ENCODE measurements at places on chromosomes 6 and 20. TPM values are rescaled to one million over a fixed set of nuclear protein-coding genes. Genes with fewer than 3 reads are reported as not detected.

DNA sequence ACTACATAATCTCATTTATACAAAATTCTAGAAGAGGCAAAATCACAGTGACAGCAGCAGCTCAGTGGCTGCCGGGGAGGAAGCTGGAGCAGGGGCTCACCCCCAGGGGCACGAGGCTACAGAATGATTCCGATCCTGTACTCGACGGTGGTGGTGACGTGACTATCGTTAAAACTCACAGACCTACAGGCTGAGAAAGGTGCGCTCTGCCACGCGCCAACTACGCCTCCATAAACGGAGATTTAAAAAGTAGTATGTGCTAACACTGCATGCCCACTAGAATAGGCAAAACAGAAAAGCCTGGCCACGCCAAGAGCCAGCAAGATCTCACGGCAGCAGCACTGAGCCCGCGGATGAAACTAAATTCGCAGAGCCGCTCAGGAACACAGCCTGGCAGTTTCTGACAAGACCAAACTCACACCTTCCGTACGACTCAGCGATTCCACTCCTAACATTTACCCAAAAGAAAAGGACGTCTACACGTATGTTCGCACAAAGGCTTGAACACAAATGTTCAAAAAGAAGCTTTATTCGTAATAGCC is 25.2 kb downstream of the TAF4 start:
- DNase-seq = no peak

ACOT13 gene
- total RNA-seq = 2.3 TPM

XKR7 gene
- not detected for total RNA-seq

GPR63 gene
- total RNA-seq = not detected

GRCh38 chr20:50750145-50750671 is 18.8 kb downstream of the PARD6B start:
- no peak for DNase-seq

TMEM244 gene
- total RNA-seq = not detected

DNA sequence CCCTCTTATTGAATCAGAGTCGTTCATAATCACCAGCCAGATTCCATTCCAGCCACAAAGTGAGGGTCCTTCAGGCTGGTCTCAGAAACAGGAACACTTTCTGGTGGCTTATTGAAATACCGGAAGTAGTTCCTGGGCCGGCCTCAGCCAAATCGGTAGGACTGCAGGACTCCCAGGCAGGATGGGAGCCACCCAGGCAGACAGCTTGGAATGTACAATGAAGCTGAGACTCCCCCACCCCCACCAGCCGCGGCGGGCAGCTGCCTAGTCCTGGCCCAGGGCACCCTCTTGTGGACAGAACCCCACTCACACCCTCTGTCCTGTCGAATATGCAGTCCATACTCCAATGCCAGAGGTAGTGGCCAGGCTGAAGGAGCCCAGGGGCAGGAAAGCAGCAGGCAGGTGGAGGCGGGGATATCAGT is 43.8 kb downstream of the MDFI start:
- DNase-seq = peak; percentile 39

- DNase-seq = no peak
Measured at GRCh38 chr6:62775427-62776022, 435.7 kb upstream of the FKBP1C start.

DNA sequence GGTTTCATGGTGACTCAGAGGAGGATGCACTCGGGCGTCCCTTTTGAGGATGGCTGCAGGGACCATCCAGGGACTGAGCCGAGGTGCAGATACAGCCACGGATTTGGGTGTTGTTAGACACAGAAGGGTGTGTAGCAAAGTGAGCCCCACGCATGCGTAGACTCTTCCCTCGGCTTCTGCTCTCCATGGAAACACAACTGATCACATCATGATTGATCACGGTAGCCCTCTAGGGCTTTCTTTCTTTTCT is 606 bp upstream of the ULBP1 start:
- peak; percentile 45 for DNase-seq

GRCh38 chr6:127954082-127954481 is 53.2 kb upstream of the THEMIS start:
- DNase-seq = no peak

Data from CD8-positive, alpha-beta T cell (primary cell).